ENCODE measurements at places on chromosomes 12 and 14.

DNA sequence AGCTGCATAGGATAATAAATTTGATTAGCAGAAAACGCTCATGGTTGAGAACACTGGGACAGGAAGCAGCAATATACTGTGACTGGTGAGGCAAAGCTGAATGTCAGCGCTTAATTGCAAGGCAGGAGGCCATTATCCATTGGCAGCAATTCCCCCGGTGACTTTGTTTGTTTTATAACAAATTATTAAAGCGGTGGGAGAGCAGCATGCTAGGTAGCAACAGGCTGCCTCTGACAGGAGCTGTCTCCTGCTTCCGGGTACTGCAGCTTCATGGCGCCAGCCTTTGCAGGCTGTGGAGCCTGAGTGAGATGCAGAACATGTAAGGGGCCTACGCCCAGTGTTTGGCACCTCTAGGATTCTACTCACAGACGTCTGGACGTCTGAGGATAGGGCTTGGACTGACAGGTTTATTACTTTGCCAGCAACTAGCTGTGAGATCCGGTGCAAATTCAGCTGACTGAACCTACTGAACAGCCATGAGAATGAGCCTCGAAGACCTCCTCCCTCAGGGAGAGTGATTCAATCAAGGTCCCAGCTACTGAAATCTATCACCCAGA, 82.1 kb upstream of the SSTR1 start:
- DNase-seq = no peak

DNA sequence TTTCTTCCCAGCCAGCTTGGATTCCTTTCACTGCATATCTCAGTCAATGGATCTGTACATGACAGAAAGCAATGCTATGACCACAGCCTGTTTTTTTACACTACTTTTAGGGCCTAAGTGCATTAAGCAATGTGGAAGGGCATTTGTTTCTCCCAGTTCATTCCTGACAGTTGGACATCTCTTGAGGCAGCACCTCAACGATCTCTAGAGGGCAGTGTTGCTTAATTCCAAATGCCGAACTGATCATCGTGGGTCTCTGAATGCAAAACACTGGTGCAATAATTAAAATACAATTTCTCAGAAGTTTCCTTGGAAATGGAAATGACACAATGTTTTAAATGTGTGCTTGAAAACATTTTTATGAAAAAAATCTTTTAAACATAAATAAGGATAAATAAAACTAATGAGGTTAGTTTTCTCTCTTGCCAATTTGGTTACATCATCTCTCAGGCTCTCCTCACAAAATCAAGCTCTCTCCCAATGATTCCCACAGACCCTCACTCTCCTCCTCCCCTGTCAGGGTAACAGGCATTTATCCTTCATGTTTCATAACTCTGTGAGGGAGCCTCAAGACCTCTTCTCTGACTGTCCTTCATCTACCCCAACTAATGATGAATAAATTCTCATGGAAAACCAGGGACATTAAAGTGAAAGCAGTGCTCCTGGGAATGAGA, 192.4 kb upstream of the SLC16A7 start:
- peak; percentile 80 for DNase-seq

DNA sequence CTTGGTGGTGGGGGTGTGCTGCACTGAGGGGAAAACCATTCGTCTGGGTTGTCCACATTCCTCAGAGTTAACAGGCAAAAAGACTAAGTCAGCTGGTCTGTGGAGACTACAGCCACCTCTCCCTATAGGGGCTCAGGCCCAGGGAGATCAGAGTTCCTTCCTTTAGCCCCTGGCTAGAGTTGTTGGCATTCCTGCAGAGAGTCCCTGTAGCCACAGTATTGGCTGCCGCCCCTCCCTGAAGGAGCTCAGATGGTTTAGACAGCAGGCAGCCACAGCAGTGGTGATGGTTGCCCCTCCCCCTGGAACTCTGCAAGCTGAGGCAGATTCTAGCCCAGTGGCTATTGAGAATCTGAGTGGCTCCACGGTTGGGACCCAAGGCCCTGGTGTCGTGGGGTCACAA, 1072.5 kb upstream of the ATXN7L3B start:
- no peak for DNase-seq

- DNase-seq = no peak
Observed at GRCh38 chr12:131222329-131223139, 268.8 kb downstream of the ADGRD1 start.

DNA sequence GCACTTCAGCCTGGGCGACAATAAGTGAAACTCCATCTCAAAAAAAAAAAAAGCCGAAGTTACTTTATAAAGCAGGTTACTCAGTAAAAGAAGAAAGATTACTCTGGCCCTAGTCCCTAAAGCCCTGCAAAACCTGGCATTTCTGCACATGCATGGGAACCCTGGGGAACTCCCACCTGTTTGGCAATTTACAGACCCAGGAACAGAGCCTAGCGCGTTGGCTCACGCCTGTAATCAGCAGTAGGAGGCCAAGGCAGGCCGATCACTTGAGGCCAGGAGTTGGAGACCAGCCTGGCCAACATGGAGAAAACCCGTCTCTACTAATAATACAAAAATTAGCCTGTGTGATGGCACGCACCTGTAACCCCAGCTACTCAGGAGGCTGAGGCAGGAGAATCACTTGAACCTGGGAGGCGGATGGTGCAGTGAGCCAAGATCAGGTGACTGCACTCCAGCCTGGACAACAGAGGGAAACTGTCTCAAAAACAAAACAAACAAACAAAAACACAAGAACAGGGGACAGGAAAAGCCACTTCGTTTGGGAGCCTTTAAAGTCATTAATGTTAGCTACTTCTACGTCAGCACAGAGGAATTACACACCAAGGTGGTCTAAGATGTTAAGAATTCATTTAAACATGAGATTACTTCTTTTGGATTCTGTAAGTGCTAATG, 34.1 kb upstream of the SPTSSA start:
- no peak for DNase-seq

DNA sequence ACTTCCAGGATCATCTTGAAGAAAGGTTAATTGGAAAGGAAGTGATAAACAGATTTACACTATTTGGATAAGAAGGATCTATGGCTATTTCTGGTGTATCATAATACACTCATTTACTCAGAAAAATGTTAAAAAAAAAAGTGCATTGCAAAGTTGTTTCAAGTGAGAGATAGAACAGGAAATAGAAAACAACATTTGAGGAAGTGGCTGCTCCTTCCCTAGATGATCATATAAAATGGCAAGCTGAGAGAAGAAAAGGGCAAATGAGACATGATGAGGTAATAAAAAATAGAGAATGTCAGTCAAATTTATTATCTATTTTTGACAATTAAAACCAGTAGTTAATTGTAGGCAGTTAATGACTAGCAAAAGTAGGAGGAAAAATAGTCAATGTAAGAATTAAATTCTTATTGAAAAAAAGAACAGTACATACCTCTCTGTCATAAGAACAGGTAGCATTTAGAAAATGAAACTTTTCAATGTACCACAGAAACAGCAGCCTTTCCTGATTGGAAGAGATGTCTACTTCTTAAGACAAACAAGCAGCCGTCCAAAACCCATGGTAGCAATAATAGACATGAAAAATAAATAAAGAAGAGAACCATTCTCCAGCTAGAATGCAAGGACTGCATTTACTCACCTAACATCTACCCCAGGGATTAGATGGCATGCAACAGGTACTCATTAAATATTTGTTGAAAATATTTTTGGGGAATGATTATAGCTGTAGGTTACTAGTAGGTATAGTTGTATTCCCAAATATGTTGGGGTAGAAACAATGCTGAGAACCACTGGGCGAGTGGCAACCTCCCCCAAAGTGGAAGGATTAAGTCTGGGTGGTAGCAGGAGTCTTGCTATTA, 63.9 kb upstream of the GRIP1 start:
- DNase-seq = no peak

- no peak for DNase-seq
Observed at GRCh38 chr14:85217412-85217811, 312.5 kb upstream of the FLRT2 start.

DNA sequence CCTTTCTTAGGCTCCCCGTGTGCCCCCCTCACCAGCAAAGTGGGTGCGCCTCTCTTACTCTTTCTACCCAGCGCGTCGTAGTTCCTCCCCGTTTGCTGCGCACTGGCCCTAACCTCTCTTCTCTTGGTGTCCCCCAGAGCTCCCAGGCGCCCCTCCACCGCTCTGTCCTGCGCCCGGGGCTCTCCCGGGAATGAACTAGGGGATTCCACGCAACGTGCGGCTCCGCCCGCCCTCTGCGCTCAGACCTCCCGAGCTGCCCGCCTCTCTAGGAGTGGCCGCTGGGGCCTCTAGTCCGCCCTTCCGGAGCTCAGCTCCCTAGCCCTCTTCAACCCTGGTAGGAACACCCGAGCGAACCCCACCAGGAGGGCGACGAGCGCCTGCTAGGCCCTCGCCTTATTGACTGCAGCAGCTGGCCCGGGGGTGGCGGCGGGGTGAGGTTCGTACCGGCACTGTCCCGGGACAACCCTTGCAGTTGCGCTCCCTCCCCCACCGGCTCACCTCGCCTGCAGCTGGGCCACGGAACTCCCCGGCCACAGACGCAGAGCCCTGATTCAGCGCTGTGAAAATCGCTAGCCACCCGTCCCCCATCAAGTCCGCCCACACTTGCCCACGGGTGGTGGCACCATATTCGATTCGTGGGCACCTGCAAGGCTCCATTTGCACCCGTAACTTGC, 1.3 kb downstream of the TMEM233 start:
- DNase-seq = no peak

DNA sequence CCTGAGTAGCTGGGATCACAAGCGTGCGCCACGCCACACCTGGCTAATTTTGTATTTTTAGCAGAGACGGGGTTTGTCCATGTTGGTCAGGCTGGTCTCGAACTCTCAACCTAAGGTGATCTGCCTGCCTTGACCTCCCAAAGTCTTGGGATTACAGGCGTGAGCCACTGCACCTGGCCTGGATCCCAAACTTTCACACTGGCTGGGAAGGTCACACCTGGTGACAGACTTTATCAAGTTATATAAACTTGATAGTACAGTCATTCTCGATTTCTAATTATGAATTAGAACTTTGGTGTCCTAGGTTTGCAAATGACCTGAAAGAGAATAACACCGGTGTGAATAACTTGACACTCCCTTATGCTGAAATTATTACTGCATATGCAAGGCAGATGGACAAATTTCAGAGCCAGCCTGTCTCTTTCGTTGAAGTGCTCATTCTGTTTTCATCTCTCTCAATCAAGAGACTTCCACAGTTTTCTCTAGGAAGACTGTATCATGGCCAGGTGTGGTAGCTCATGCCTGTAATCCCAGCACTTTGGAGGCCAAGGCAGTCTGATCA, 5.9 kb downstream of the PLBD1 start:
- no peak for DNase-seq

- no peak for DNase-seq
Observed at GRCh38 chr12:121580959-121581685, at the start of gene KDM2B. KDM2B (minus strand) TSS chr12:121581023; CDS start chr12:121580911, 112 bp downstream.
